ENCODE measurements at places on chromosomes 11 and 22.

GRCh38 chr11:96162816-96163499 is 180.0 kb downstream of the MAML2 start:
- no peak for DNase-seq

GRCh38 chr11:130071211-130071712 is 1.6 kb downstream of the APLP2 start:
- no peak for DNase-seq

GRCh38 chr22:24905909-24906308 is 40.6 kb downstream of the LHFPL7 start:
- DNase-seq = no peak

- DNase-seq = no peak
Observed at GRCh38 chr11:7654195-7654705, 19.1 kb downstream of the CYB5R2 start.

DNA sequence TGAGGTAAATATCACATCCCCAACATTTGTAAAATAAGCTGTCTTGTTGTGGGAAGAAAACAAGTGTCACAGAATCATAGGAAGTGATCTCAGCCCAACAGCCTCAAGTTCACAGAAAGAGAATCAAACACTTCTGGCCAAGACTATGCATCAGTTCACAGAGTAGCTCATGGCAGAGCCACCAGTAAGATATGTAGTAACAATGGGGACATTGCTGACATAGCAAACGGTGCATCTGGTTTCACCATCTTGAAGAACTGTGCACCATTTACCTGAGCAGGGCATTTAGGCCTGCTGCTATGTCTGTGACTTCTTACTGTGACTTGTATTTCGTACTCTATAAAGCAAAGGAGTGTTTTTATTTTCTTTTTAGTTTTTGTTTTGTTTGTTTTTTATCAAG is 585.3 kb upstream of the FAT3 start:
- DNase-seq = no peak

DNA sequence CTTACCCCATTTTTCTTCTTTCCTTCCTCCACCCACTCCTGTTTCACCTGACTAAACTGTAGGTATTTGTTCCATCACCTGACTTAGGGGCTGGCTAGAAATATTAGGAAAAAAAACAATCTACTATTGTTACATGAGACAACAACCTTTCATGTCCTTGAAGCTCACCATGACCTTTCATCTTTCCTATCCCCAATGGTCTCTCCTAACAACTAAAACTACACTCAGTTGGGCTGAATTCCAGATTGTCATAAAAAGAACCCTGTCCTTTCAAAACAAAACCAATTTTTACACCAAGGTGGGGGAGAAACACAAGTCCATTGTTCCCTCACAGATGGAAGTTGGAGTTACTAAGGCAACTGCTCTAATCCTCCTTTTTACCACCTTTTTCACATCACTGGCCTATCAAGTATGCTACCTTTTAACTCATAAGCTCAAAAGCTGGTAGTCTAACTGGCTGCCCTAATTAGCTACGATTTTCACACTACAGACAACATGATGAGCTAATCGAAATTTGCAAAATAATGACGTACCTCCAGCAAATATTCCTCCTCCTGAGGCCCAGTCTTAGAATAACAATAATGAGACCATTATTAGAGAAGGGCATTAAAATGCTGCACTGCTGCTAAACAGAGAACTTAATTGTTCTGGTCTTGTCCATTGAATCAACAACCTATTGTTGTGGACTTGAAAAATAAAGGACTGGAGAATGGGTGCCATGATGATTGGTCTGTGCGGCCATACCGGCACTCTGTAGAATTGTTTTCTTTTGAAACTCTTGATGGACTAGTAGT is 46.5 kb upstream of the SOX6 start:
- DNase-seq = no peak

DNA sequence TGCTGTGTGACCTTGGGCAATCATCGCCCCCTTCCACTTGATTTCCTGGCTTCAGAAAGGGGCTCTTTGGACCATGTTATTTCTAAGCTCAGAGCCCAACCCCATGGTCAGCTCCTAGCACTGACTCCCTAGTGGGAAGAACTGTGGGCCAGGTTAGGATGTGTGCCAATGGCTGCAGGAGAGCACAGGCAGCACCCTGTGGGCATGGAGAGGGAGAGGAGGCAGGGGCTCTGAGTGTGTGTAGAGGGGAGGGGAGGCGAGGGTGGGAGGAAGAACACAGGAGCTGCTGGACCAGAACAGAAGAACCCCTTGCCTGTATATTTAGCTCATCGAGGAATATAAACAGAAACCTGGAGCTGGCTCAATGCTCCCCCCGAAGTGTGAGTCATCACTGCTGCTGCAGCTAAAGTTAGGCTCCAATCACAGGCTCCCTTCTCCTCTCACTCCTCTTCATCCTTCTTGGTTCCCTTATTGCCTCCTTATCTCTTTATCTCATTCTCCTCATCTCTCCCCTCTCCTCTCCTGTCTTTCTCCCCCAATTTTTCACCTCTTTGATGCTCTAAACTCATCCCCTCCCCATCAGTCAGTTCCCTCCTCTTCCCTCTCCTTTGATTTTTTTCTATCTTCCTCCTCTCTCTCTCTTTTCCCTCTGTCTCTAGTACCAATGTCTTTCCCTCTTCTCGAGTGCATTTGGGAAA is 14.5 kb upstream of the RPS19BP1 start:
- DNase-seq = no peak

- no peak for DNase-seq
Observed at GRCh38 chr22:21025266-21025665, 7.1 kb downstream of the SLC7A4 start.

- DNase-seq = no peak
Observed at GRCh38 chr22:25753252-25753651, 11.3 kb downstream of the MYO18B start.

GRCh38 chr11:44873537-44873936 is 77.1 kb downstream of the TP53I11 start:
- no peak for DNase-seq

DNA sequence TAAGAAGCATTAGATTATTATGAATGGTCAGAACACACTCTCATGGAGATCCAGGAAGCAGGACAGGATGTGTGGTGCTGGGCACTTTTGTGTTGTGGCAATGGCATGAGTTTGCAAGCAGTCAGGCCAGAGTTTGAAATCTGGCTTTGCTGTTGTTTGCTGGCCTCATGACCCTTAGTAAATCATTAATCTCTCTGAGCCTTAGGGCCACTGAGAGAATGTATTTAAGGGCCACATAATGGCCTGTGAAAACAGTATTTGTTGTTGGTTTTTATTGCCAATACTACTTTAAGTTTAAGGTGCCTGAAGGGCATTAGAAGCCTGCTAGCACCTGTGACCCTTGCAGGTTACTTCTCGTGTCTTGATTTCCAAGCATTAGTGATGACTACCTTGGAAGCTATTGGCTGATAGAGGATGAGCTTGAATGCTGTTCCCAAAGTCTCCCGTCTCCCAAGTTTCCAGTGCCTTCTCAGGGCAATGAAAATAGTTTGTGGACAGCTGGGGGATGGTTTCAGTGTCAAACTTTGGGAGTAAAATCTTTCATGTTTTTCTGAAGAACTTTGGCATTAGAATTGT is 24.6 kb downstream of the STIM1 start:
- no peak for DNase-seq

DNA sequence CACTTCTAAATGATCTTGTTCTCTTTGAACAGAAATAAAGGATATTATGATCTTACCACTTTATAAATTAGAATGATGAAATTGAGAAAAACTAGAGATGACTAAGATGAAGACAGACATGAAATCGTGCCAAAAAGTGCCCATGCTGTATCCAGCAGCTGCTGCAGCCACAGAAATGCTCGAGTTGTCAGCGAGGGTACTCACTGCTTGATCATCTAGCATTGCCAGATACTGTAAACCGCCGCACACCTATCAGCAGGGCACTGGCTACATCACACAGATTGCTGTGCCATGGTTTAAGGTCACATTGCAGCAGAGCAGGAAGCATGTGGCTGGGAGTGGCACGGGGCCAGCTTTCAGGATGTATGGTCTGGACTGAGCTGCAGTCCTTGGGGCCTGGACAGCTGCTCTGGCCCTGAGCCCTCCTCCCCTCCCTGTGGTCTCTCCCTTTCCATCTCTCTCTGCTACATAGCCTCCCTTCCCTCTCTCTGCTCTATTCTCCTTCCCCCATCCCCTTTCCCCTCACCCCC is 51.0 kb upstream of the SEPTIN5 start:
- no peak for DNase-seq

DNA sequence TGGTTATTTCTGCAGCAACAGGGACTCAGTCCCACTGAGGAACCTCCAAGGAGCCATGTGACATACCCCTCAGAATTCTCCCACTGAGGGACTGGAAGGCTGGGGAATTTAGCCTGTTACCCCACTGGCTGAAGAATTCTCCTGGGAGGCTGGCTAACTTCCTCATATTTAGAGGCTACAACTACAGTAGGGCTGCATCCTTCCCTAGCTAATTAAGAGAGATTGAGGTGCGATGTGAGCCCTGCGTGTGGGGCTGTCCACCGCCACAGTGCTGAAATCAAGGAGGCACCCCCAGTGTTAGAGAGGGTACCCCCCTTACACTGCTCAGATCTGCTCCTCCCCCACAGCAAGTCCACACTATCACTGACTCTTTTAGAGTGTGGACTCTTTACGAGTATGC is 21.1 kb downstream of the EIF3F start:
- DNase-seq = no peak

- DNase-seq = no peak
Observed at GRCh38 chr11:128563942-128564641, 23.3 kb downstream of the ETS1 start.

- DNase-seq = no peak
Observed at GRCh38 chr22:48827904-48828555, 999.6 kb downstream of the BRD1 start.

GRCh38 chr11:7936615-7937014 is 4.9 kb downstream of the OR10A3 start:
- DNase-seq = no peak

GRCh38 chr22:17994424-17995108 is 29.8 kb downstream of the MICAL3 start:
- DNase-seq = no peak

DNA sequence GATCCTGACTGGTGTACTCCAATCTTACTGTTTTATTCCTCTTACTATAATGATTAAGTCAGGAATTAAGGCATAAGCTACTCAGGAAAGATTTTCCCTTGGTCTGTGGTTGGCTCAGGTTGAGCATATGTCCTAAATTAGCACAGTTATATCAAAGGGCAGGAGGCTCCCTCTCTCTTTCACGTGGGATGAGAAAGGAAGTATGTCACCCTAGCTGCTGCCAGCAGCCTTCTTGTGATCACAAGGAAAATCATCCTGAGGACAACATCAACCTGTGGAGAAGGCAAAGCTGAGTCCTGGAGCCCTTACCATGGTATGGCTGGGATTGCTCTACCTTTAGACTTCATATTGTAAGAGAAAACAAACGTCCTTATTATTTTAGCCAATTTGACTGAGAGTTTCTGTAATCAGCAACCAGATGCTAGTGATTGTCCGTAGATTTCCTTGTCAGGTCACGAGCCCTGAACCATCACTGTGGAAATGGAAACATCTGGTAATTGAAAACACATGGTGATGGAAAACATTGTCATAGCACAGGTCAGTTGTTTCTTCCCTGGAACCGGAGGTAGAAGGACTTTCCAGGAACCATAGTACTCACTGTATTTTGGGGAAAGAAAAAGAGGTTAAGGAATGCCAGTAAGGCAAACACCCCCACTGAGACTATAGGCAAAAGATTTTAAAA is 40.6 kb upstream of the DEUP1 start:
- no peak for DNase-seq

GRCh38 chr22:28051787-28052356 is 132.8 kb upstream of the PITPNB start:
- no peak for DNase-seq

DNA sequence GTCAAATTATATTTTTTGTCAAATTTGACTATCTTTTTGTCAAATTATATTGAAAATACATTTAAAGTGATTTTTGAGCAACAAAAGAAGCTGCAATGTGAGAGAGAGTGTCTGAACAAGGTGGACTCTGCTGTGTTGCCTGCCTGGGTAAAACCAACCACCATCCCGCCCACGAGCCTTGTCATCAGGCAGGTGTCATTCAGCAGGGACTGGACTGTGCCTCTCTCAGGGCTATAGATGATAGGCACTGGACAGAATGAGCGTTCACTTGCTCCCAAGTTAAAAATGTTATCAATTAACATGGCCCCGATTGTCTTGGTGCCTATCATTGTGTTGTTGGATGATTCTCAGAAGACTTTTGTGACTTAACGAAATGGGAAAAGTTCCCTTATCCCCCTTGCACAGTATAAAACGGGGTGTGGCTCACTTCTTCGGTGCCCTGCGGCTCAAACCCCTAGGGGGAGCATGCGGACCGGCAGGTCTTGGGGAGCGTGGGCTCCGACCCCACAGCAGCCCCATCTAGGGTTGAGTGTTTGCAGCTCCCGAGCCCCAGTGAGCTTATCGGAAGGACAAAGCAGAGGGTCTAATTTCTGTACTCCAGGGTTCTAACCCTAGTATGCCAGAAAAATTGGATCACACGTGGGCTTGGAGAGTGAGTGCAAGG is 1.7 kb downstream of the APOL5 start:
- no peak for DNase-seq

DNA sequence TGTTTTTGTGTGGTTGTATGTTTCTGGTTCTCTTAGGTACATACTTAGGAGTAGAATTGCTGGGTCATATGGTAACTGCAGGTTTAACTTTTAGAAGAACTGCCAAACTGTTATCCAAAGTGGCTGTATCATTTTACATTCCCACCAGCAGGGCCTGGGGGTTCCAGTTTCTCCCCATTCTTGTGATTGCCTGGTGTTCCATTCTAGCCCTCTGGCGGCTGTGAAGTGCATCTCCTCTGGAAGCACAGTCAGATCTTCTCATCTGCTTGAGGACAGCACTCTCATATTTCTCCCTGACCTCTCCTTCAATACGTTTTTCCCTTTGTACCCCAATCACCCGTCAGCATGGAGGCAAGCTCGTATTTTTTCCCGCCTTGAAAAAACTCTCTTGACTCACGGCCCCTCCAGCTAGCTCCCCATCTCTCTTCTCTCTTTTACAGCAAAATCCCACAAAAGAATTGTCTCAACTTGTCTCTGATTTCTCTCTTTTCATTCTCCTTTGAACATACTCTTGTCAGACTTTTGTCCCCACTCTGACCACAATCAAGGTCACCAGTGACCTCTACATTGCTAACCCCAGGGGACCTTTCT is 56.8 kb upstream of the THY1 start:
- no peak for DNase-seq

- no peak for DNase-seq
Observed at GRCh38 chr22:35380013-35380412, 883 bp upstream of the HMOX1 start.

DNA sequence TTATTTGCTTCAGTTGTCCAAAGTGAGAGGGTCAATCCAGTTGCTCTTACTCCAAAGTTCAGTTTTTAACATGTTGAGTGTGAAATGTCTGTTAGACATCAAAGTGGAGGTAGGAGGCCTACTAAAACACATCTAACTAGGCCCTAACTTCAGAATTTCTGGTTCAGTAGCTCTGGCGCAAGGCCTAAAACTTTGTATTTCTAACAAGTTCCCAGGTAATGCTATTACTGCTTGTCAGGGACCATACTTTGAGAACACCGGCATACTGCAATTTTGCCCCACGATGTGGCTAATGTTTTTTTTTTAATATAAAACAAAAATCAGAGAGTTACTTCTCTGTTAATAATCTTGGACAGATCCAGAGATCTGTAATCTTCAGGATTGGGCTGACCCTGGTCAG is 72.4 kb upstream of the LRRC55 start:
- DNase-seq = no peak

Measured in activated naive CD4-positive, alpha-beta T cell (primary cell).